A549 treated with AZD2906 at 1 μM for 4 hours (cell line): ENCODE measurements at places on chromosomes 2 and 18. TPM values are rescaled to one million over a fixed set of nuclear protein-coding genes. Genes with fewer than 3 reads are reported as not detected.

CFC1 gene
- total RNA-seq, result 0.11 TPM in 1 of 5 replicates, not detected in the others

RAX gene
- total RNA-seq, result 0.01 TPM in 1 of 5 replicates, not detected in the others

SERPINB10 gene
- not detected in 5 replicates for total RNA-seq

FAP gene
- total RNA-seq, result 0.08 to 0.11 TPM (median 0.09 TPM) in 3 of 5 replicates, not detected in the others

GALNT14 gene
- total RNA-seq, result 42.1 to 47.2 TPM (median 44.8 TPM) in 5 replicates

INPP5D gene
- 0.49 to 0.74 TPM (median 0.53 TPM) in 5 replicates for total RNA-seq

ARHGAP15 gene
- not detected in 5 replicates for total RNA-seq

LGALSL gene
- 11.0 to 12.8 TPM (median 11.5 TPM) in 5 replicates for total RNA-seq

SIX3 gene
- 2.7 to 4.3 TPM (median 3.7 TPM) in 5 replicates for total RNA-seq

AP1S3 gene
- total RNA-seq, result 27.8 to 48.2 TPM (median 28.4 TPM) in 5 replicates

IRS1 gene
- 13.1 to 15.2 TPM (median 14.8 TPM) in 5 replicates for total RNA-seq

IL1R2 gene
- 0.53 to 1.5 TPM (median 1.2 TPM) in 5 replicates for total RNA-seq

KRTCAP3 gene
- 0.47 to 0.72 TPM (median 0.61 TPM) in 4 of 5 replicates, not detected in the other for total RNA-seq

SALL3 gene
- total RNA-seq, result not detected in 5 replicates

CDK15 gene
- total RNA-seq, result not detected in 5 replicates

KIAA1328 gene
- 1.2 to 1.9 TPM (median 1.5 TPM) in 5 replicates for total RNA-seq

IL36G gene
- not detected in 5 replicates for total RNA-seq

TMEM178A gene
- 0.10 to 0.16 TPM (median 0.13 TPM) in 5 replicates for total RNA-seq

TOGARAM2 gene
- 0.05 to 0.52 TPM (median 0.20 TPM) in 5 replicates for total RNA-seq

RBM43 gene
- 1.9 to 3.3 TPM (median 3.1 TPM) in 5 replicates for total RNA-seq

POTEJ gene
- not detected in 5 replicates for total RNA-seq

CXCR4 gene
- total RNA-seq, result 0.52 to 1.0 TPM (median 0.85 TPM) in 5 replicates

SNED1 gene
- 0.53 to 1.5 TPM (median 1.1 TPM) in 5 replicates for total RNA-seq

NT5C1B gene
- not detected in 5 replicates for total RNA-seq

C1GALT1C1L gene
- total RNA-seq, result 1.5 to 2.6 TPM (median 2.4 TPM) in 5 replicates

LDLRAD4 gene
- 1.1 to 3.3 TPM (median 2.4 TPM) in 5 replicates for total RNA-seq

ERICH2 gene
- not detected in 5 replicates for total RNA-seq

ZFAND2B gene
- 16.7 to 21.2 TPM (median 20.2 TPM) in 5 replicates for total RNA-seq

TUBA3E gene
- 5.2 to 8.8 TPM (median 6.9 TPM) in 5 replicates for total RNA-seq

GPATCH11 gene
- total RNA-seq, result 7.8 to 11.4 TPM (median 9.2 TPM) in 5 replicates

DSG1 gene
- total RNA-seq, result not detected in 5 replicates
